HFF-Myc (cell line): ENCODE measurements at places on chromosomes 16 and 17.

DNA sequence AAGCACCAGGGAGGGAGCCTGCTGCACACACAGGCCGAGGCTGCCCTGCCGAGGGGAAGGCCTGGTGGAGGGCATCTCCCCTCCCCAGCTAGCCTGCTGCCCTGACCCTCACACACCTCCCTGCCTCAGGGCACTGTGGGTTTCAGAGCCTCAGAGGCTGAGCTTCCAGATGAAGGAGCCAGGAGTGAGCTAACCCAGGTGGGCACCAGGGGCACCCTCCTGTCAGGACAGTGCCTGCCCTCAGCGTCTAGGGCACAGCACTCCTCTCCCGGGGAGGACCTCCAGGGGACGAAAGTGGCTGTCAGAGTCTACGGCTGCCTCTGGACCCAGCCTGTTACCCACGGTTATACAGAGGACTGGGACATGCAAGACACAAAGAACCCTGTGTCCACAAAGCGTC is 22.8 kb upstream of the DLX4 start:
- DNase-seq: no peak

- no peak for DNase-seq
Measured at GRCh38 chr17:48601539-48602425, 3.0 kb downstream of the HOXB6 start.

- DNase-seq: no peak
Measured at GRCh38 chr17:77404812-77405581, 264.2 kb downstream of the SEC14L1 start.

DNA sequence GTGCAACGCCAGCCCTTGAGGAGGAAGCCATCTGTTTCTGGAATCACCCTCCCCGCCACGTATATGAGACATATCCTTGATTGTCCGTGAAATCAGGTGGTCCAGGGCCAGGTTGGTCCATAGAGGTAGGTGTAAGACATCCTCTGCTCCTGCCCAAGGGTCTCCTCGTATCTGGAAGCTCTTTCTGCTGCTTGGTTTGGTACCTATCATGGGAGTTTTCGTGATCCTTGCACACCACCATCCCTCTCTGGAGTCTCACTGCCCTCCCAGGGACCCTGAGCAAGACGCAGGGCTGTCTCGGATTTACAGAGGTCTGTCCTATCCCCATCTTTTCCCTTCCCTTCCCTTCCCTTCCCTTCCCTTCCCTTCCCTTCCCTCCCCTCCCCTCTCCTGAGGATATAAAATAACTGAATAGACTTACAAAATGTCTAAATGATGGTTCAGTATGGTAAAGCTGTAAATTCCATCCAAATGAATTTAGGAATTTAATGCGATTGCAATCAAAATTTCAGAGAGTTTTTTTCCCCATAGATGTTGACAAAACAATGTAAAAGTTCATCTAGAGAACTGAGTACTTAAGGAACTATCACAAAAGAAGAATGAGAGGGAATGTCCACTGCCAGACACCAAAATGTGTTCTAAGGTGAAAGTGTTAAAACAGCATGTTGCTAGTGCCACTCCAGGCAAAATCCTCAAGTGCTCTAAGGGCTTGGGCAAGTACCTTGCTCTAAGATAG is 2.0 kb upstream of the CCDC42 start:
- DNase-seq: no peak

GRCh38 chr16:57372372-57373116 is at the start of gene CX3CL1:
Gene CX3CL1 (plus strand): TSS chr16:57372490. CDS start chr16:57372569, 79 bp downstream.
- DNase-seq: no peak

DNA sequence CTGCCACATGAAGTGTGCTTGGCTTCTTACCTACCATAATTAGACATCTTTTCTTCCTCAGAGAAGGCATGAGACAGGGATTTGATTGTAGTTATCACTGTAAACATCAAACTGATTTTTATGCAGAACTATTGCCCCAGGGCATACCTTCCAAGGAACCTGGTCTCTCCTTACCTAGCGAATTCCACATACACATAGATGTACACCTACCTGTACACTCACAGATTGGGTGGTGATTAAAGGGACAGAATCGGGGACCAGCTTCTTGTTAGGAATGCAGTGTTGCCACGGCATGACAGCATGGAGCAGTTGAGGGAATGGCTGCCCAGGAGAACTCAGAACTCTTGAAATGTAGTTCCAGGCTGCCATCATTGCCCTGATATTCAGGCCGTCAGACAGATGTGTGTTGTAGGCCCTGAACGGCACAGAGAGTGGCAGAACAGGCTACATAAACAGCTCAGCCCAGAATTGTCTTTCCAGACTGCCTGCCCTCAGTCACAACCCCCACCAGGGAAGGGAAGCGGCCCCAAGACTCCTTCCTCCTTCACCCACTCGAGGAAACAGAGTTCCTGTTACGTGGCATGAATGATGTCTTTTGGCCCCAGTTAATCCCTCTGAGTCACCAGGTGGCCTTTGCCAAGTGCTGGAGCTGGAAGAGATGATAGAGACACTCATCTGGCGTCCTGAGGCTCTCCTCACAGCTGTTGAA is 17.8 kb upstream of the NAGLU start:
- peak; percentile 95 for DNase-seq

GRCh38 chr16:245105-245504 is 10.5 kb downstream of the FAM234A start:
- no peak for DNase-seq

GRCh38 chr16:72644911-72645310 is 403.0 kb downstream of the ZFHX3 start:
- DNase-seq: no peak

- no peak for DNase-seq
Measured at GRCh38 chr17:8855477-8856204, 11.8 kb downstream of the PIK3R6 start.

DNA sequence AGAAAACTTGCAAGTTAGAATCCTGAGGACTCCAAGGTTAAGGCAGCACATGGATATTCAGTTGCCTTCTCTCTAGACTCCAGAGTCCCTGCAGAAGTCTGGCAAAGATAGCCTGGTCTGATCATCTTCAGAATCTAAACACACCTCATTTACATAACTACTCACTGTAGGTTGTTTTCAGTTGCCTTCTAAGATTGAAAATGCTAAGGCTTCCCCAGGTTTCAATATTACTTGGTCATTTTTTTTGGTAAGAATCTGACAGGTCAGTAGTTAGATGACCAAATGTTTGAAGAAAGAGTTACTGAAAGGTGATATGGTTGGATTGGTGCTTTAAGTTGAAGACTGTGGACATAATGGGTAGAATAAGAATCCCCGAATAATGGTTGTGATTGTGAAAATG is 205.4 kb upstream of the KCNJ16 start:
- DNase-seq: no peak

DNA sequence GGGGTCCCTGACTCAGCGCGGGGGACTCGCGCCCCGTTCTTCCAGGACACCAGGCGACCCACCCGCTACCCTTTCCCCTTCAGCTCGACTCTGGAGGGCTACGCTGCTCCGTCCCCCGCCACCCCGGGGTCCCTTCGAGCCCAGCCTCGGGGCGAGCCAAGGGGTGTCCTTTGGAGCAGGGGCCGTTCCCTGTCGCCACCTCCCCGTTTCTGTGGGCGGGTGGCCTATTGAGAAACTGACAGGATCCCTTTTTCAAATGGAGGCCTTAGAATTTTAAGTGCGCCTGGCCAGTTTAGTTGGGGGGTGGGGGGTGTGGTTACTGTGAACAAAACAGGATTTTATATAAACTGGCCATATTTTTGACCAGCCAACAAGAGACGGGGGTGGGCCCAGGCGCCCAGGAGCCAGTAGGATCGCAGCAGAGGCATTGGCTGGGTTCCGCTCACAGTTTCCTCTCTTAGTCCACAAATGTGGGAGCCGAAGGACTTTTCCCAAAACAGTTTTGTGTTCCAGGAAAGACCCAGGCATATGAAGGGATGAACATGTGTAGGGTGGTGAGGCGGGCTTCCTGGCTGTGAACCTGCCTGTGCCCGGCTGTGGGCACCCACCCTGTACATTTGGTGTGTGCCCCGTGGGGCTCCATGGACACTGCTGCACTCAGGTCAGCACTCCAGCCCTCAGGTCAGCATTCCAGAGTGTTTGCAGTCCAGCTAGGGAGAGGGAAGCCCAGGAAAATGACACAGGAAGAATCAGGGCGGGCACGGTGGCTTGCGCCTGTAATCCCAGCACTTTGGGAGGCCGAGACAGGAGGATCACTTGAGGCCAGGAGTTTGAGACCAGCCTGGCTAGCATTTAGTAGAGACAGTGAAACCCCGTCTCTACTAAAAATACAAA is 722 bp upstream of the TIMP2 start:
- peak; percentile 66 for DNase-seq

GRCh38 chr16:49282690-49283375 is 1.2 kb upstream of the CBLN1 start:
- DNase-seq: no peak

DNA sequence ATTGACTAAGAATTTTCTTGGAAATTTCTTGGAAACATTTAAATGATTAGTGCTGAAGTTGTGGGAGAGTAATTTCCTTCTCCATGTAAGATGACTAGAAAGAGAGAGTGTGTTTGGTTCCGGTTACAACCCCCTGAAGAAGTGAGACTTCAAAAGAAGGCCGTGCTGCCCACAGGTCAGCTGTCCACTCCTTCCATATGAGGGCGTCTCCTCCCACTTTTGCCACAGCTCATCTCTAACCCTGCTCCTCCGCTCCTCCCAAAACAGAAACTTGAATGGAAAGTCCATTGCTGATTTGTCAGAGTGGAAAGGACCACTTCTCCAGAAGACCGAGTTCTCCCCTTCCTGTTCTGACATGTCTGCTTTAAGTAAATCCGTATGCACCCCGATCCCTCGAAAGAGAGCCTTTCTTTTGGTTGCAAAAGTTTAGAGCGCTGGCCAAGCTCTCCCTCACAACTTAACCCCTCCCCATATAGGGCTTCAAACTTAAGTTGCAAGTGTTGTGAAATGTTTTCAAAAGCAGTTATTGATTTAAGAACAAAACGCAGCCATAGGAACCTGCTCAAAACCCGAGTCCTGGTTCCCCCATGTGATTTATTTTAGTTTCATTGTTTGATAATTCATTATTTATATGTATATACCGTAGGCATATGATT is 129.5 kb downstream of the SOCS1 start:
- no peak for DNase-seq

- no peak for DNase-seq
Measured at GRCh38 chr17:49132317-49132698, 261 bp upstream of the B4GALNT2 start.

GRCh38 chr16:81210807-81211206 is 27.7 kb upstream of the BCO1 start:
- DNase-seq: no peak

- DNase-seq: peak; percentile 86
Measured at GRCh38 chr17:50872710-50873424, 6.7 kb upstream of the TOB1 start.

DNA sequence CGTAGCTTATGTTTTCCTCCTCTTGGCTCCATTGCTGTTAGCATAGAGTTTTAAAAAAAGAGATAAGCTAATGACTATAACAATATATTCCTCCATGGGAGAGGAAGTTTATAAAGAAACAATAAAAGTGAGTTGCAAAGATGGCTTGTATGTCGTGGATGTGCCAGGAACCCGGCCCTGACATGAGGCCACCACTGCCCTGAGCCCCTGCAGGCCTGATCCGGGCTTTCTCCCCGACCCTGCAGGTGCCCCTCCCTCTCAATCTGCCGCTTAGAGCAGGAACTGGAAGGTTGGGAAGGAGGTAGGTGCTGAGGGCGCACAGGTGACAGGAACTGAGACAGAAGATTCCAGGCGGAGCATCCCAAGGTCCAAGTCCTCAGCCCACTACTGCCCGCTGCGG is 11.7 kb downstream of the PAM16 start:
- DNase-seq: no peak

GRCh38 chr17:76695059-76695831 is 15.5 kb downstream of the MXRA7 start:
- no peak for DNase-seq
